ENCODE measurements at places on chromosomes 7 and 10.
A peak's percentile ranks its signal among the peaks of the same experiment; 100 is the strongest.

DNA sequence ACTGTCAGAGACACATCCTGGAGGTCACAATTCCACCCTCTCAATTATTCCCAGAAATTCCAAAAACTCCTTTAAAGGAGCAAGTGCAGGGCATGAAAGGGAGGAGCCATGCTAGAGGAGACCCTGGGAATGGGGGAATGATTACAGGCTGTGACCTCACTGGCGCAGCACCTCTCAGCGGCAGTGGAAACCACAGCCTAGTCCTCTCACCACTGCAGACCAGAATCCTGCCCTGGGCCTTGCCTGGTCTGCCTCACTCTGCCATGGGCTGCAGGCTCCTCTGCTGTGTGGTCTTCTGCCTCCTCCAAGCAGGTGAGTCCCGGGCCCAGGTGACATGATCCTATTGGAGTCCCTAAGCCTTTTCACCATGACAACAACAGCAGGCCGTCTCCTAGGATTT is 50.5 kb upstream of the PRSS58 start:
- no peak for DNase-seq

DNA sequence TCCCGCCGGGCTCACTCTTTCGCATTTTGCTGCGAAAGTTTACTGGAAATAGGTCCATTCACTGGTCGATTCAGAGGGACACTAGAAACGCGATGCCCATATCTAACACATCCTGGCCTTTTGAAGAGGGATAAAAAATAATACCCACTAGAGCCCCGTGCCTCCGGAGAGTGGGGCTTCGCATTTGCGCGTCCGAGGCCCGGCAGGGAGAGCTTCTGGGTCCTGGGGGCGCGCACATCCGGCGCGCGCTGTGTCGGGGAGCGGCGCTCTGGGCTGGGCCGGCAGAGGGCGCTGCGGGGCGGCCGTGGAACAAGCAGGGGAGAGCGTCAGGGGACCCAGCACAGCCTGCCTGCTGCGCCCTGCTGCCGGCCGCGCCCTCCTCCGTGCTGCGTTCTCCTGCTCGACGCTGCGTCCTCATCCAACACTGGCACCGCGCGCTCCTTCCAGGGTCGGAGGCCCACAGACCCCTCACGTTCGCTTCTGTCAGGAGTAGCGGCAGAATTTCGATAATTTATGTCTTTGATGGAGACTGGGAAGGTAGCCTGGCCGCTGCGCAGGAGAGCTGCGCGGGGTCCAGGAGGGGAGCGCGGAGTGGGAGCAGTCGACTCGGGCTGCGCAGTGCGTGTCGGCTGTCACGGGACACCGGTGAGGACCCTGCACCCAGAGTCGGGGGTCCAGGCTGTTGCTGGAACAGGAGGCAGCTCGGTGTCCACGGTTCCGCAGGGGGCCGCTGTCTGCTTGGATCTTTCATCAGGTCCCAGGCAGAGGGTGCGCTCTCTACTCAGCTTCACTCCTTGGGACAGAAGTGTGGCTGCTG is 41.5 kb upstream of the ZNF32 start:
- peak; percentile 86 for DNase-seq

DNA sequence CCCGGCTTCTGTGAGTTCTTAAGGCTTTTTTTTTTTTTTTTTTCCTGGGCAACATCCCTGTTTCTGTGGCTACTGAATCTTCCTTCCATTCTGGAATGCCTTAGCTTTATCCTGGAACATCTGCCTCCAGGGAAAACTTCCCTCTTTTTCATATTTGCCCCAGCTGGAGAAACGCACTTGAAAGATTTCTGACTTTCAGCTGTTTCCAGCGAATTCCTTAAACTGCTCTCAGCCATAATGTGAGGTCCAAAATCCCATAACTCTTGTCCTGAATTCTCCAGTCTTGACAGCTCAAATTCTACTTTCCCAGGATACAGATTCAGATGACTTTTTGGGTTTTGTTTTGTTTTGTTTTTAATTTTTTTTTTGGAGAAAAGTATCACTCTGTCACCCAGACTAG is 263.6 kb upstream of the AUTS2 start:
- DNase-seq, result no peak

GRCh38 chr7:20275637-20276036 is 55.1 kb upstream of the ITGB8 start:
- DNase-seq, result no peak

DNA sequence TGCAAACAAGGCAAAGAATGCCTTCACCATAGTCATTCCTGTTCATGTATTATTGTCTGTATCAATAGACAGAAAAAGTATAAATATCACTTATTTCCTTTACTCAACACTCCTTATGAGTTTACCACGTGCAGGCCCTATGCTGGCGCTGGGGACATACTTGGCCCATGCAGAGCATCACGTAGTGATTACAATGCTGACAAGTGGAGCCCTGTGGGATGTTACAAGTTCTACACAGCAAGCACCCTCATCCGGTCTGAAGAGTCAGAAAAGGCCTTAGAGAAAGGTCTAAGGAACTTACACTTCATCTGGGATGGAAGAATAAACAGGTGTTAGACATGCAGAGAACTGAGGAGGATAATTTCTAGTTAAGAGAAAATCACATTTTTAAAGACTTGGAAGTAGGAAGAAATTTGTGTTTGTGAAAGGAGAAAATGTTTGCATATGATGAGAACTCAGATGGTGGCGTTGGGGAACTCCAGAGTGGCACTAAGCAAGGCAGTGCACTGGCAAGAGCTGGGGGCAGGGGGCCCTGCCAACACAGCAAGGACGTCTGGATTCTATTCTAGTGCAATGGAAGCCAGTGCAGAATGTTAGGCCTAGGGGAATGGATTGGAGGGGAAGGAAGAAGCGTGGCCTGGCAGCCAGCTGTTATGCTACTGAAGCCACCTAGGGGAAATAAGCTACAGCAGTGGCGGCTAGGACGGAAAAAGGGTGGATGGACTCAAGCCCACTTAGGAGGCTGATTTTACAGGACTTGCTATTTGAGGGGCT is 116.2 kb downstream of the ELMO1 start:
- no peak for DNase-seq

DNA sequence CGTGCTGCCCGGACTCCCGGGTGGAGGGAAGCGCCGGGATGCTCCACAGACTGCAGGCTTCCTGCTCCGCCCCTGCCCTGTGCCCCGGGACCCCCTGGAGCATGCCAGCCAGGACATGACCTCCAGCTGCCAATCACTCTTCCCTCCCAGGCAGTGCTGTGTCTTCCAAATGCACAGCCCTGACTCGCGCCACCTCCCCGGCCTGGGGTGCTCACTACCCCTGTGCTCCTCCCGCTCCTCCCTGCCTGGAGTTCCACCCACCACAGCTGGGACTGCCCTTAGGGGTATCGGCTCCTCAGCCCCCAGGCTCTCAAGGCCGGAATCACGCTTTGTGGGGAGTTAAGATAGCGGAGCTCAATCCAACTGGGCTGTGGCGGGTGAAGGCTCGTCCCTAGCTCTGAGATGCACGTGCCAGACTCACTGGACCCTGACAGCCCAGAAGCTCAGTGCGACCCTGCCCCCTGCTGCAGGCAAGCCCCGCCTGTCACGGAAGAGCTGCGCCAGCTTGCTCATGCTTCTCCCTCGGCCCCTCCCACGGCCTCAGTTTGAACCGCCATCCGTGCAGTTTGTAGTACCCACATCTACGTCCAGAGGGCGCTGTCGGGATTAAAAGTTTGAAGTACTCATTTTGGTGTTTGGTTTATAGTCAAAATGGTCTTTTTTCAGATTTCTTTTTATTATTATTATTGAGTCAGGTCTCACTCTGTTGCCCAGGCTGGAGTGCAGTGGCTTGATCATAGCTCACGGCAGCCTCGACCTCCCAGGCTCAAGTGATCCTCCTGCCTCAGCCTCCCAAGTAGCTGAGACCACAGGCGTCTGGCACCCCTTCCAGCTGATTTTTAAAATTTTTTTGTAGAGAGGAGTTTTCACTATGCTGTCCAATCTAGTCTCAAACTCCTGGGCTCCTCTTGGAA is 142.5 kb upstream of the TCERG1L start:
- DNase-seq, result peak; percentile 54

DNA sequence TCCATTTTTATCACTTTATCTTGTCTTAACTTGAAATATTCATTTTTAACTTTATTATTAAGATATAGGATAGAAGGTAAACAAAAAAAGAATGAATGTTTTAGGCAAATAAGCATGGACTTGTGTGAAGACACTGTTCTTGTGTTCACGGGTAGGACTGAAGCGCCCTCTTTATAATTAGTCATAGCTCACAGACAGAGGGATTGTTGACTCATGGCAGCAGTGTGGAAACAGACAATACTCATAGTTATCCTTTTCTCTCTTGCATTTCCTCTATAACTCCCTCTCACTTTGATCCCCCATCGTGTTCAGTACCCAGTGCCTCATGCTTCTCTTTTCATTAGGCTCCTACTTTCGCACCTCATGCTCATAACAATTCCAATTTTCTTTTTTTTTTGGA is 731.8 kb downstream of the PHTF2 start:
- DNase-seq, result no peak

DNA sequence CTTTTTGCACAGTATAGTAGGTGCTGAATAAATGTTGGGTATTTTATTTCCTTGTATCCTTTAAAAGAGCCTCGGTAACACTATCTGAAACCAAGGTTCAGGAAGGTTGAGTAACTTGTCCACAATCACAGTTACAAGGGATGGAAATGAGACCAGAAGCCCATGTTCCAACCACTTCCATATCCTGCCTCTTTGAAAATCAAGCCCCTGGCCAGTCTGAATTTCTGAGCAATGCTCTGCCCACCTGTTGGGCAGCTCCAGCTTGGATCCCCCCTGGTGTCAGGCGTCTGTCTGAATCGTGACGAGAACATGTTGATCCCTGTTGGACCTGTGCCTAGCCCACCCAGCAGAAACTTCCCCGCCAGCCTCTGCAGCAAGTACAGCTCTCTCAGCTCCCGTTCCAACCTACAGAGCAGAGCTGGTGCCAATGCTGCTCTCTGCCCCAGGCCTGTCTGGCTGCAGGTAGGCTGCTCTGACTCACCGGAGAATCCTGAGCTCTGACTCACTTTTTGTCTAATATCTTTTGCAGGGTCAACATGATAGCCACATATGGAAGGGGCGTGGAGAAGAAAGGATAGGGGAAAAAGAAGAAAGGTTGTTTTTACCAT is 595.5 kb downstream of the INHBA start:
- DNase-seq, result no peak

DNA sequence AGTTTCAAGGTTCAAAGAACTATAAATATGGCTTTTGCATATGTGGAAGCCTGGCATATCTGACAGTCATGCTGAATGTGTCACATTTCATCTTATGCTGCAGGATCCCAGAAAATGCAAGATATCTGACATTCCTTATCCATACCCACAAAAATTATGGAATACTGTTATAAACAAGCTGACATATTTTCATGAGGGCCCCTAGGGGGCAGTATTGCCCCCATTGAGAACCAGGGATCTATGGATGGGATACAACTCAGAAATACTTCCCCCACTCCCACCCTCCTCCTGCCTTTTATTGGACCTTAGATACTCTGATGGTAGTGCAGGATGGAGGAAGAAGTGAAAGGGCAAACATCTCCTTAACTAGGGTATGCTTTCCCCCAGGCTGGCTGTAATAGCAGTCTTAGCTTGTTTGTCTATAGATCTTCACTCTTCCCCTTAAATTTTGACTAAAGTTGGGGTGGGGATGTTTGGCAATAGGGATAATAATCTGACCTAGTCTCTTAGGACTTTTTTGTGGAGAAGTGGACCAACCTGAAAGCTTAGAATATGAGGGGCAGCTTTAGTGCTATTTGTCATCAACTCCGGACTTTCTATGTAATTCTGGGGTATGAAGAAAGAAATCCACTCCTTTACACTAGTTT is 3.5 kb upstream of the GNGT1 start:
- DNase-seq, result no peak

- no peak for DNase-seq
Measured at GRCh38 chr7:149310113-149310836, 48.3 kb downstream of the ZNF783 start.

- no peak for DNase-seq
Measured at GRCh38 chr10:124222318-124222987, 129.1 kb upstream of the CHST15 start.

- no peak for DNase-seq
Measured at GRCh38 chr7:111413739-111414138, 148.6 kb downstream of the IMMP2L start.

DNA sequence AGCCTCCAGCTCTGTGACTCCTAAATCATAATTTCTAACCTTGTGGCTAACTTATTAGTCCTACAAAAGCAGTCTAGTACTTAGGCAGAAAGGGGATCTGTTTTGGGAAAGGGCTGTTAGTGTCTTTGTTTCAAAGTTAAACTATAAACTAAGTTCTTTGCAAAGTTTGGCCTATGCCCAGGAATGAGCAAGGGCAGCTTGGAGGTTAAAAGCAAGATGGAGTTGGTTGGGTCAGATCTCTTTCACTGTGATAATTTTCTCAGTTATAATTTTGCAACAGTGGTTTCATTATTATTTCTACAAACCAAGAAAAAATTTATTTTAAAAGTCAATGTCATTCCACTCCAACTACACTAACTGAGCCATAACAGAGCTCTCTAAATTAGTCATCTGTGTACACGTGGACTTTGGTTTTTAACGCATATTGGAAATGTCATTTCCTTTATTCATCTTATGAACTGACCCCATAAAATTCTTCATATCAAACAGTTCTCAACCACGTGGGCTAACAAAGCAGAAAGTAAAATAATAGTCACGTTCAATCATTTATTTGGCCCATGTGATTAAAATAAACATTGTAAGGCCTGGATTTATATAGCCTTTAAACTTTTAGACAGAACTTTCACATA is 143.2 kb upstream of the C7orf33 start:
- DNase-seq, result no peak

GRCh38 chr10:95247200-95247880 is 43.5 kb downstream of the PDLIM1 start:
- no peak for DNase-seq

DNA sequence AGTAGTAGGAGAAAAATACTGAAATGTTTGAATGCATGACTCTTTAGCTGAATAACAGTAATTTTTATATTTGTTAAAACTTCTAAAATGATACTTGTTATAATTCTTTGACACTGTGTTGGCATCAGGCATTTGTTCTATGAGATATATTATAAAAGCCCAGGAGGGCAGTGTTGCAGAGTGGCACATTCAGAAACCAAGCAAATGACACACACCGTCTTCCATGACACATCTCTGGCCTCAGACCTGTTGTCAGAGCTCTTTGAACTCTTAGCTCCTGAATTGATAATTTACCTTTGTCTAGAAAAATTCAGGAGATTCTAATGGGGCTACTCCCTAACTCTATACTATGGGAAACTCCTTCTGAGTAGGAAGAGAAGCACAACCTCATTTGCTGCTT is 62.4 kb upstream of the MDFIC start:
- DNase-seq, result no peak

DNA sequence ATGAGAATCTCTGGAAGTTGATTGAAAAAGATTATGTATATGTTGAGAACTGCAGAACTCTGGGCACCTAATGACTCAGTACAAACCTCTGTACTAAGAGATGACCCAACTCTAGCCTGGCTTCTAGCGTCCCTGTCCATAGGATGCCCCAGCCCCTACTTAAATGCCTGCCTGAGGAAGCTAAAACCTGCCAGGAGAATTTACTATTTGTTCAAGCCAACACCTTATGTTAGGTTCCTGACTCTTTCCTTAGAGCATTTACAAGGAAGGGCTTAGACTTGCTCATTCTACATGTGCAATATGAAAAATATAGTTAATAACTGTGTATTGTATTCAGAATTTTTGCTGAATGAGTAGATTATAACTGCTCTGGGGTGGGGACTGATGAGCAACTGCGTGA is 37.5 kb upstream of the AOAH start:
- DNase-seq, result no peak

GRCh38 chr10:97328646-97329453 is 5.7 kb downstream of the FRAT2 start:
- no peak for DNase-seq
